T-helper 17 cell (primary cell): ENCODE measurements at places on chromosomes 13 and 19.

- DNase-seq, result no peak
Observed at GRCh38 chr13:76792731-76793347, 93.4 kb downstream of the KCTD12 start.

GRCh38 chr13:96193728-96194310 is 103.9 kb downstream of the HS6ST3 start:
- DNase-seq, result no peak

- DNase-seq, result no peak
Observed at GRCh38 chr13:99275093-99275469, 16.9 kb upstream of the GPR18 start.

DNA sequence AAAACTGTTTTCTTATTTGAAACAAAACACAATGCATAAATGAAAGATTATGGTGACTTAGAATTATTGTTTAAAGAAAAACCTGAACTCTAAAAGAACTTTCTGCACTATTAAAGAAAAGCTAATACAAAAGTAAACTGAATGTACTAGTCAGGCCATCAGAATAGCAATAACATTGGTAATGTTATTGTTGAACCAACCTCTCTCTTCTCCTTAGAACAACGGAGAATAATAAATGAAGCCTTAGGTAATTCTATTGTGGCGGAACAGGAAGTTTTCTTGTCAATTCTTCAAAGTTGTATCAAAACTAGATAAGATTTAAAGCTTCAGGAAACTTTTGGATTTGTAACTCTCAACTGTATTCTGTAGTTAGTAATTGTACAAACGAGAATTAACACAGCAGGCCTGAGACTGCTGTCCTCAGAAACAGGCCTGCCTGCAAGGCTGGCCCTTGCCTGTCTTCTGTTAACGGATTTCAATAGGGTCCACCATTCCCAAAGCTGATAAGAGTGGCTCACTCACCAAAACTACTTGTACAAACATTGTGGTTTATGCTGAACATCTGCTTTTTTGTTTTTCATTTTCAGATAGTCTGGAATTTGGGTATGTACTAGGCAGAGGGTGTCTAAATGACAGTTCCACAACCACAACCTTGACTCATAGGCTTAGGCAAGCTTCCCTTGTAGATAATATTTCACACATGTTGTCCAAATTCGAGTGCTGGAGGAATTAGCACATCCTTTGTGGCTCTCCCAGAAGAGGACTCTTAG is 825.8 kb downstream of the GPC5 start:
- DNase-seq, result no peak

GRCh38 chr19:18000480-18000914 is 7.5 kb upstream of the ARRDC2 start:
- no peak for DNase-seq

- DNase-seq, result no peak
Observed at GRCh38 chr19:42150911-42151361, 18.7 kb upstream of the POU2F2 start.

DNA sequence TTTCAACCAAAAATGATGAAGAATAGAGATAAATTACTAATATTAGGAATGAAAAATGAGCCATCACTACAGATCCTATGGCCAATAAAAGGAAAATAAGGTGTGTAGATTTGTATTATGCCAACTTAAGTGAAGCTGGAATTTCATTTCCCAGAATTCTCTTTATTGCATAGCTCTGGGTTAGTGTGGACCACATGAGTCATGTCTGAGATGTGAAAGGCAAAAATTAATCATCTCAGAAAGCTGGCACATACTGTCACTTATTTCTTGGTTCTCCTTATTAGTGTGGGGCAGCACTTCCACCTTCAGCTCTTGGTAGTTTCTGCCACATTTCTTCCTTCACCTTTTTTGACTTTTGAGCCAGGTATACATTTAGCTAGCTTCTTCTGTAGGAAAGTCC is 82.6 kb downstream of the KATNAL1 start:
- no peak for DNase-seq

- no peak for DNase-seq
Observed at GRCh38 chr19:44596428-44597130, 16.8 kb upstream of the IGSF23 start.

DNA sequence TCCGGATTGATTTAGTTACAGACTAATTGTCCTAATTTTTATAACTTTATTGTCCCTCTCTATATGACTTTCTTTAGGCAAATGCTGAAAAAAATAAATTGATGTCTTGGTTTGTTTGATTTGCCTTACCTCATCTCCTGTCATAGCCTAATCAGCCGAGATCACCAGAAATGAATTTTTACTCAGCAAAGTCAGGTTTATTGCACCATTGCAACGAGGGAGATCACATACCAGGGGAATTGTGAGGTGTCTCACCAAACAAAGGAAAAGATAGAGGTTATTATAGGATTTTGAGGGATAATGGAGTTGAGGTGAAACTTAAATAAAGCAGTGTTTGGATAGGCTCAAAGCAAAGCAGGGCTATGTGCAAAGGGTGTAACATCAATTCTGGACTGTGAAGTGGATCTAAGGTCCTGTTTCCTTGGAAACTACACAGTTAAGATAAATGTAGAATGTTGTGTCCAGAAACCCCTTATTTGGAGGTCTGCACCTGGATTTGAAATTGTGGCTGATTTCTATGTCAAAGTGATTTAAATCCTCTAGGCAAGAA is 372.6 kb downstream of the OXGR1 start:
- DNase-seq, result no peak

DNA sequence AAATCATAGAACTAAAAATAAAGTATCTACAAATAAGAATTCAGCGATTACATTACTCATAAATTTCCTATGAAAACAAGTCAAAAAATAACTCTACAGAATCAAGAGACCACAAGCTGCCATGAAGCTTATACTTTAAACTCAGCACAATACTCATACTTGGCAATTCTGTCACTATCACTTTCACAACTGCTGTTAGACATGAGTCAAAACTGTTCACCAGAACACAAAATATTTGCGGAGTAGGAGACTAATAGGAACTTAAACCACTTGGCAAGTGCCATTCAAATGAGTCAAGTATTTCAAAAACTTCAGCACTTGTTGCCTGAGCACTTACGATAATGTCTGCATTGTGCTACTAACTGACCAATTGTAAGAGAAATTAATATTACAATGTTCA is 387.8 kb upstream of the GPC6 start:
- no peak for DNase-seq

GRCh38 chr19:49779731-49780555 is 13.1 kb downstream of the AP2A1 start:
- no peak for DNase-seq

GRCh38 chr13:111429064-111429558 is 108.7 kb downstream of the TEX29 start:
- no peak for DNase-seq

GRCh38 chr13:110907951-110908898 is 6.6 kb downstream of the ANKRD10 start:
- no peak for DNase-seq

- no peak for DNase-seq
Observed at GRCh38 chr13:75365724-75366173, 116.2 kb downstream of the TBC1D4 start.

DNA sequence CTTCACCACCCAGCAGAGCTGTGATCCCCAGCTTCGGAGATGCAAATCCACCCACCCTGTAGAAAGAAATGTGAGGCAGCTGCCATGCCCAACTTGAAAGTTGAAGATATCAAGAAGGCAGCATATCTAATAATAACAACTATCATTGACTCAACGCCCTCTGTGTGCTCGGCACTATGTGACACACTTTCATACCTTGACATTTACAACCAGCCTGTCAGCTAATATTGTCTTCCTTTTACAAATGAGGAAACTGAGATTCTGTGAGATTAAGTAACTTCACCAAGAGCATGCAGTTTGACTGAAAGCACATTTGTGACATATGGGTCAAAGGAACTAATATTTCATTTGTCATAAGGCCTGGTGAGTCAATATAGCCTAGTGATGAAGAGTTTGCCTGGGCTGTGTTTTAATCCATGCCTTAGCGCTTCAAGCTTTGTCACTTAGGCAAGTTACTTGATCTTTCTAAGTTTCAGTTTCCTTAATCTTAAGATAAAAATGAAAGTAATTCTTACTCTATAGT is 137.0 kb downstream of the FLT1 start:
- no peak for DNase-seq

GRCh38 chr19:56312787-56313657 is 1.6 kb downstream of the ZSCAN5A start:
- DNase-seq, result no peak

- no peak for DNase-seq
Observed at GRCh38 chr13:23715092-23715761, 145.0 kb downstream of the TNFRSF19 start.

GRCh38 chr13:44903574-44903985 is 85.7 kb downstream of the NUFIP1 start:
- no peak for DNase-seq

DNA sequence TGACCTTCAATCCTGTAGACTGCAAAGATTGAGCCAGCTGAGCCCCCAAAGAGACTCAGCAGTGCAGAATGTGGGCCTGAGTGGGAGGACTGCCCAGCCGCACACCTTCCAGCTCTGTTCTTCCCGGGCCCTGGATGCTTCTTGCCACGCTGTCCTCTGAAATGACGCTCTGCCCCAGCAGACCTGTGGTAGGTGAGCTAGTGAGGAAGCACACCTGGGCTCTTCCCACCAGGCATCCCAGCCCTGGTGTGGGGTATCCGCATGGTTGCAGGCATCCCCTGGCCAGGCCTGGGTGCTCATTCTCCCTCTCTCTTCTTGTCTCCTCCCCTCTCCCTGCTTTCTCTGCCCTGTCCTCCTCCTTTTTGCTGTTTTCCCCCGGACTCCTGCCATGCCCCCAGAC is 9.8 kb upstream of the MZF1 start:
- no peak for DNase-seq

- no peak for DNase-seq
Observed at GRCh38 chr19:41527089-41527488, 48.9 kb upstream of the CEACAM21 start.

GRCh38 chr19:37007587-37008220 is 70.5 kb upstream of the ZNF420 start:
- DNase-seq, result no peak

- no peak for DNase-seq
Observed at GRCh38 chr13:100439247-100439970, 149.2 kb downstream of the GGACT start.

- no peak for DNase-seq
Observed at GRCh38 chr13:90201676-90202460, 1145.6 kb upstream of the MIR17HG start.

DNA sequence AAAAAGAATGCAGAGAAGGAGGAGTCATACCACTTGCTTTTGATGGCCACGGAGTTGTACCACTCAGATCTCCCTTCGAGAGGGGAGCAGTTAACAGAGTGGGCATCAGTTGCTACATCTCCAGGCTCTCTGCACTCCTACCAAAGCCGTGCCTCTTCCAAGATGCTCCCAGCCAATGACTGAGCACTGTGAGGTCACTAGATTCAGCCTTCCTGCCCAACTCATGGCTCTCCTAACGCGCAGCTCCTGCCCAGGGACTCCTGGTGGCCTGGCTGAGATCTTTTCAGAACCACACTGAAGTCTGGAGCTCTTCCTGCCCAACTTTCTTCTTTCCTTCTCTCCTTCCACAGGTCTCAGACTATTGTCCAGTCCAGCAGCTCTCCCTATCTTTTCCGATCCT is 66.7 kb downstream of the LHFPL6 start:
- no peak for DNase-seq
